Activated effector memory CD4-positive, alpha-beta T cell treated with anti-CD3 and anti-CD28 coated beads, Interleukin-2, amount 50 U/mL, for 16 hours (primary cell): ENCODE measurements at places on chromosomes 5 and 9.

- DNase-seq: no peak
These were observed 50.5 kb upstream of the RFX3 start for GRCh38 chr9:3576328-3576727.

DNA sequence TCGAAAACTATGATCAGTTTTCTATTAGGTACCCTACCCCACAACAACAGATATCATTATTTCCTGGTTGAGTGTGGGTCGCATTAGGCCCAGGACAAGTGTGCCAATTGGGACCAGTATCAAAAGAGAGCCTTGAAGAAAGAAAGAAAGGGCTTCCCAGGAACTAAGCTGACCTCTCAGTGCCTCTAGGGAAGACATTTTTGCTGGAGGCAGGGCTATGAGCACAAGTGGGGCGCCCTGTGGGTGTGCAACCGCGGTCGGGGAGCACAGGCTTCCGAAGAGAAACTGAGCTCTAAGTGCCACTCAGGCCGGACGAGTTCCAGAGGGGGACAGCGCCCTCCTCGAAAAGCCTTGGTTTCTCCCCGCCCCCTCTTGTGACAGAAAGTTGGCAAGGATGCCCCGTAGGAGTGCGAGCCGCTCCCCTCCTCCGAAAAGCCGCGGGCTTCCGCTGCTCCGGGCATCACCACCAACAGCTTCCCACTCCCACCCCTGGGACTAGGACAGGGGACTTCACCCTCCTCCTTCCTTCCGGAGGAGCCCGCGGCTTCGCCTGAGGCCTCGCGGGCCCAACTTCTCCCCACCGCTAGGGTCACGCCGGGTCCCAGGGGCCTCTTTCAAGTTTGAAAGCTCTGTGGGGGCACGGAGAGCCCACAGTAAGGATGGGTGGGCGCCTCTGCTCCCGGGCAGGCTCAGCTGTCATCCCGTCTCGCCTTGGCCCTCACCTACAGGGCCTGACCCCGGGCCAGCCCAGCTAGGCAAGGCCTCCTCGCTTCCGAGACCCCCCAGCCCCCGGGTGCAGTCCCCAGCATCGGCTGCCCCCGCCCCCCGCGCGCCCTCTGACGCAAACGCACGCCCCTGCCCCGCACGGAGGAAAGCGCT lies 2.0 kb downstream of the NR2F1-AS1 start:
- DNase-seq: no peak

DNA sequence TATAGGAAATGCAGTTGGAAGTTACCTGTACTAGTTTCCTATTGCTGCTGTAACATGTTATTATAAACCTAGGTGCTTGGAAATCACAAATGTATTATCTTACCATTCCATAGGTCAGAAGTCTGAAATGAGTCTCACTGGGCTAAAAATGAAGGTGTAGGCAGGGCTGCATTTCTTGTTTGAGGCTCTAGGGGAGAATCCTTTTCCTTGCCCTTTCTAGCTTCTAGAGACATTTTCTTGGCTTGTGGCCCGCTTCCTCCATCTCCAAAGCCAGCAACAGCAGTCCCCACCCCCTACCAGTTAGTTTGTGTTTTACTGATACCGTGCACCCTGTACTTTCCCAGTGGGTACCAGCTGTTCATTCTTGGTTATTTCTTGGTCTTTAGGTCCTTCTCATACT lies 153.3 kb downstream of the SLF1 start:
- DNase-seq: no peak

DNA sequence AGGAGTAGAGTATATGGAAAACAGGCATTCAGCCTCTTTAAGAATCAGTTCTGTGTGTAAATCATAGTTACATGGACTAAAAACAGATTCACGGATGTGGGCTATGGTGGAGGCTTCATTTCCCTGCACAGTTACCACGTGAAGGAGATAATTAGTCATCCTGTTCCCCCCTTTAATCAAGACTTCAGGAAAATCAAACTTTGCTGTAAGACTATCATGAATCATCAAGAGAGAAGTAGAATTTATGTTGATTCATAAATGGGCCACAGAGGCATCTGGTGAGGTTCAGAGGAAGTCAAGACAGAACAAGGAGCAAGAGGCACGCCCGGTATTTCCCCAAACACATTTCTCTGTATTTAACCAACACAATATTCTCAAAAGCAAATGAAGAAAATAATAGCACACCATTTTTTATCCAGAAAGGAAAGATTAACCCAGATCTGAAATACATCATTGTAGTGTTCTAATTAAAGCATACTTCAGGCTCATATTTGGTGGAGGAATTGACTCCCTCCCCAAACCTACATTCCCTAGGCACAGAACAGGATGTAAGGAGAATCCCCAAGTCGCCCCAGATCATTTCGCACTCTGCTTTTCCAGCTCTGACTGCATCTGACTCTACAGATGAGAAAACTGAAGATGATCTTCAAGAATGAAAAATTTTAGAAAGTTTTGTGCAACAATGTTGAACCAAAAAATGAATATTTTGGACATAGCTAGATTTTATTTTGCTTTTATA lies 175.8 kb upstream of the GAS1 start:
- no peak for DNase-seq

DNA sequence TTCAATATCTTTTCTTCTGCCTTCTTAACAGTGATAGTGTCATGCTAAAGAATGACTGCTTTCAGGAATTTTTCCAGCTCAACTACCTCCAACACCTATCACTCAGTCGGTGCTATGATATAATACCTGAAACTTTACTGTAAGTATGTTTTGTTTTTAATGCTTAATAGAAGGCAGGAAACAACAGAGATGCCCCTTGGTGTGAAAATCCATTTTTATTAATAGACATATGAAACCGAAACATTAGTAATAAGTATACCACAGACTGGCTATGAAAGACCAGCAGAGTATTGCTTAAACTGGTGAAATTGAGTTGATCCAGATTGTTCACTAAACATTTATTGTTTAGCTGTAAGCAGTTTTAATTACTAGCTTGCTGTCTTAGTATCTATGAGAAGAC lies 25.2 kb downstream of the SKP2 start:
- DNase-seq: no peak

GRCh38 chr9:18061332-18061731 lies 412.6 kb upstream of the ADAMTSL1 start:
- DNase-seq: no peak

DNA sequence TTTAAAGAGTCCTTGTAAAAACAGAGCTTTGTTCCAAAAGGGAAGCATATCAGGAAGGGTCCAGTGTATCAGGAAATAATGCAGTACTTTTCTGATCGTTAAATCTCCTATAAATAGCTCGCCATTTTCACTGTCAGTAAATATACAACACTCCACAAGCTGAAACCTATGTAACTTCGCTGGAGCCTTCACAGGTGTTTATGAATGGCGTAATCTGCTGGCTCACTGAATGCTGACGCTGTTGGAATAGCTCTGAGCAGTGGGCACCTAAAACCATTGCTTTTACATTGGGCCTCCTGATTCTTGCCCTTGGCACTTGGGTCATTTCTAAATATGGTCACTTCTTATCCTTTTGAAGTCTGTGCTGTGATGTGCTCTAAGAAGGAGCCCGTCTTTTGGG lies 4.3 kb downstream of the SHC3 start:
- no peak for DNase-seq

- DNase-seq: no peak
These were observed 103.0 kb downstream of the COL5A1 start for GRCh38 chr9:134744385-134745295.

DNA sequence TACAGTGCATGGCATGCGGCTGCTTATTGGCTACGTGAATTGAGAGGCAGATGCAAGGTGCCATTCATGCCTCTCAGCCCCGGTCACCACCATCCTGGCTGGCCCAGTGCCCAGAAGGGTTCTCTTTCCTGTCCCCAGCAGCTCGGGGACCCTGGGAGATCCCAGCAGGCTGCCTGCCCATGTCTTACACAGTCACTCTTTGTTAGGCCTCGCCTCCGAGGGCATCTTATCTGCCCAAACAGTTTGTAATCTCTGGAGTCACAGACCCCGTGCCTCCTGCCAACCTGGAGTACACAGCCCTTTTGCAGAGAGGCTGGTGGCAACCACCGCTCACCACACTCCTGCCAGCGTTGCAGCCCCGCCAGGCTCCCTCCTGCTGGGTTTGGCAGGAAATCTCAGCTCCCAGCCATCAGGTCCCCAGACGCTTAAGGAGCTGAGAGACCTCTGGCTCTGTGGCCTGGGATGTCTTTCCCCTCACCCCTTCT lies 7.0 kb upstream of the AK1 start:
- DNase-seq: no peak

GRCh38 chr5:45737153-45737552 lies 41.0 kb upstream of the HCN1 start:
- no peak for DNase-seq

DNA sequence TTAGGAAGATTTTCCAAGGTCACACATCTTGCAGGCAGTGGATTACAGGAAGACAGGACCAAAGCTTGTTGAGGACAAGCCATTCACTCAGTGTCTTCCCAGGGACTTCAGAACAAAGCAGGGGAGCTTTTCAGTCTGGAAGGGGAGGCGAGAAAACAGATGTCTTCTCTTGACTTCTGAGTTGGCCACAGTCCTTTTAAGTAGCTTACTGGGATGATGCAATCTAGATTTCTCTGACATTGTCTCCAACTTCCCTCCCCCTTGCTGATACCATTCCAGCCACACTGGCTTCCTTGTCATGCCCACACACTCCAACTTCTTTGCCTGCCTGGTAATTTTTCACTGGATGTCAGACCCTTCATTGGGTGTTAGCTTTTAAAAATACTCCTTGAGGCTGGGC lies 174.2 kb upstream of the TBC1D2 start:
- DNase-seq: no peak

GRCh38 chr9:5624655-5625054 lies 4.3 kb upstream of the RIC1 start:
- DNase-seq: no peak

GRCh38 chr5:80591352-80591751 lies 21.3 kb upstream of the ANKRD34B start:
- no peak for DNase-seq

DNA sequence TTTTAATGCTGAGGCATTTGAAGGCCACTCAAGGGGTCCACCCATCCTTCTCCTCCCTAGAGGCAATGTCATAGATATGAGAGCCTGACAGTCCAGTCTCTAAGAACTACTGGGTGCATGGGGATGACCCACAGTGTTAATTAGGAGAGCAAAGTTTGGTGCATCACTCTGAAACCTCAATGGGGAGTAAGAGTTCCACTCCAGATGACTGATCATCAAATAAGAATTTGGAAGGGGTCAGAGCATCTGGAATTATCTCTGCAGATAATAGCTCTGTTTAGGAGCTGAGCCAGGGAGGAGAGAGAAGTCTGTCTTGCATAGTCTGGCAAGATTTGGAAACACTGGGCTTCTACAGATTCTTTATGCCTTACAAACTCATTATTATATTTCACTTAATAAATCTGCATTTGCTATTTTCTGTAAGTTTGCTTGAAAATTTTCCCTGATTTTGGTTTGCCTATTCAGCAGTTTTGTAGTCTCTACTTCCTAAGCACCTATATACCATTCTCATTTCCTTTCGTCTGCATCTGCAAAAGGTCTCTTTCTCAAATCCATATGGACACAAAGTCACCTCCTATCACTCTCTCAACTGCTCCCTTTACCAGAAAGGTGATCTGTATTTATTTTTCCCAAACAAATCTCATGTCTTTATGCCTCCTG lies 27.7 kb downstream of the FGF10 start:
- no peak for DNase-seq

DNA sequence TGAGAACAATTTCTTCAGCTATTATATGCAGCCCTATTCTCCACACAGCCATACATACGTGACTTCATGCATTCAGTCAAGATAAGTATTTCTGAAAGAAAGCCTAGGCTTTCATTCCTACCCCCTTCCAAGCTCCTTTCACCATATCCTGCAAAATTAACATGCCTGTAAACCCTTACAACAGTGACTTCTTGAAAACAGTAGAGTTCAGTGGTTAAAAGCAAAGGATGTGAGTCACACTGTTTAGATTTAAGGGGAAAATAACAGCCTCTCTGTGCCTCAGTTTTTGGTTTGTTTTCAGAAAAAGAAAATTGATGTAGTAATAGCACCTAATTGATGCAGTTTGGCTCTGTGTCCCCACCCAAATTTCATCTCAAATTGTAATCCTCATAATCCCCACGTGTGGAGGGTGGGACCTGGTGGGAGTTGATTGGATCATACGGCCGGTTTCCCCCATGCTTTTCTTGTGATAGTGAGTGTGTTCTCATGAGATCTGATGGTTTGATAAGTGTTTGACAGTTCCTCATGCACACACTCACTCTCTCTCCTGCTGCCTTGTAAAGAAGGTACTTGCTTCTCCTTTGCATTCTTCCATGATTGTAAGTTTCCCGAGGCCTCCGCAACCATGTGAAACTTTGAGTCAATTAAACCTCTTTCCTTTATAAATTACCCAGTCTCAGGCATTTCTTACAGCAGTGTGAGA lies 264.8 kb downstream of the CETN3 start:
- DNase-seq: no peak

GRCh38 chr5:97101189-97101910 lies 41.1 kb downstream of the LIX1 start:
- DNase-seq: no peak

- no peak for DNase-seq
These were observed 101.2 kb downstream of the TRIM36 start for GRCh38 chr5:115068239-115069086.

GRCh38 chr9:14396171-14396570 lies 82.2 kb upstream of the NFIB start:
- DNase-seq: no peak

DNA sequence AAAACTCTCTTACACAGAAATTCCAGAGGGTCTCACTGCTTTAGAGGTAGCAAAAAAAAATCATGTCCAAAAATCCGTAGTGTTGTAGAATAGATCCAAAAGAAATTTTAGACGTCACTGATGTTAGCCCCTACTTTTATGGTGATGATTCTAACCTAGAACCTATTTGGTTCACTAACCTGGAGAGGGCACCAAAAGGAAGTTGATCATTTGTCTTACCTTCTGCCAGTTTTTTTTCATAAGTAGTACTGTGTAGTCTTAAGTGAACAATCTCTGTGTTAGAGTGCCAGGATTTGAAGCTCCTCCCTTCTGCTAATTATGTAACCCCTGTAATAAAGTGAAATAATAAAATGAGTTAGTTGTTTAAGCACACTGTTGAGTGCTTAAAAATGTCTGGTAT lies 215.2 kb downstream of the SMARCA2 start:
- DNase-seq: no peak

DNA sequence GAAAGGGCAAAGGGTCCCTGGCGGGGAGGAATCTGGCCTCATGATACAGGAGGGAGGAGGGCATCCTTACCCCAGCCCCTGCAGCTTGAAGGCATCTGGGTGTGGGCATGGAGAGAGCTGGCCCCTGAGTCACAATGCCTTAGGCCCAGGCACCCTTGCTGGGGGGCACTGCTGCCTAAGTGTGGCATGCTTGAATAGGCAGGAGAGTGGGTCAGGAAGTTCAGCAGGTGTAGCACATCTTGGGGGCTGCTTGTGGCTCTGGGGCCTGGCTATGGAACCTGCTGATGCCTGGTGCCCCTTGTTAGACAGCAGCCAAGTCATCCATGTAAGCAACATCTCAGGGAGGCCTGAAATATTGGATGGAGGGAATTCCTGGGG lies 63.1 kb downstream of the HSPA4 start:
- peak; percentile 57 for DNase-seq

- DNase-seq: no peak
These were observed 466.1 kb downstream of the TLR4 start for GRCh38 chr9:118170032-118170955.

GRCh38 chr5:171614971-171615653 lies 170.5 kb upstream of the SMIM23 start:
- DNase-seq: no peak
